ENCODE measurements at places on chromosomes 11 and 22. TPM values are rescaled to one million over a fixed set of nuclear protein-coding genes. Genes with fewer than 3 reads are reported as not detected.
A peak's percentile ranks its signal among the peaks of the same experiment; 100 is the strongest.

DNA sequence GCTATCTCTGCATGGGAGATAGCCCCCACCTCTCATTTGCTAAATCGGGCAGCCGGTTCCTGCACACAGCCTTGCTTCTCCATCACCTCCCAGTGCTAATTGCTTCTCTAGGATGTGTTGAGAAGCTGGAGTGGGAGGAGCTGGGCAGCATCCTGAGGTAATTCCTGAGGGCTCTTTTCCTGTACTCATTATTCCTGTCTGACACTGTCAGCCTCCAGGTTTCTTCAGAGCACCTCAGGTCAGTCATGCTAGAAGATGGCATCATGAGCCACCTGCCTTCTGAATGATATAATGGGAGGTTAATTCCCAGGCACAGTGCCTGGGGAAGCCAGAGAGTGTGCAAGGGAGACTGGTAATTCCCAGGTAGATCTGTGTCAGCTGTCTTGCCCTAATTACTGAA lies 133.0 kb downstream of the RAB38 start:
- H3K27ac ChIP-seq = no peak overlapping the region
- DNase-seq = no peak
- peaks cover 2% of the 10 kb centered on the region for H3K27me3 ChIP-seq
- H3K36me3 ChIP-seq = no peaks in the 10 kb centered on the region

DNA sequence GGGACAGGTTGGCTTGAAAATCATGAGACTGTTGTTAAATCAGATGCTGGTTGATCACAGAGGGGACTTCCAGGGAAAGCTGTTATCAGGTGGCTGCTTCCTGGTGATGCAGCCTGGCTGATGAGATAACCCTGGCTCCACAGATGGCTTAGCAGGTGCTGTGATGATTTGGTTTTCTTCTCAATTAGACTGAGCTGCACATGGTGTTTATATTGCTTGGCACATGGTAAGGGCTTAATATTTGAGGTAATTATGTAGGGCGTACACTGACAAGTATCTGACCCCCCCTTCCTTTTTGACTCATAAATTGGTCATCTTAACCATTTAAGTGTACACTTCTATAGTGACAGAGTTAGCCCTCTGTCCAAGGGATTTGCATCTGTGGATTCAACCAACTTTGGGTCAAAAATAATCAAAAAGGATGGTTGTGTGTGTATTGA lies 7.0 kb downstream of the RPS3 start:
- H3K27ac ChIP-seq = no peak overlapping the region
- no peaks in the 10 kb centered on the region for H3K27me3 ChIP-seq
- H3K4me3 ChIP-seq = no peak overlapping the region

DNA sequence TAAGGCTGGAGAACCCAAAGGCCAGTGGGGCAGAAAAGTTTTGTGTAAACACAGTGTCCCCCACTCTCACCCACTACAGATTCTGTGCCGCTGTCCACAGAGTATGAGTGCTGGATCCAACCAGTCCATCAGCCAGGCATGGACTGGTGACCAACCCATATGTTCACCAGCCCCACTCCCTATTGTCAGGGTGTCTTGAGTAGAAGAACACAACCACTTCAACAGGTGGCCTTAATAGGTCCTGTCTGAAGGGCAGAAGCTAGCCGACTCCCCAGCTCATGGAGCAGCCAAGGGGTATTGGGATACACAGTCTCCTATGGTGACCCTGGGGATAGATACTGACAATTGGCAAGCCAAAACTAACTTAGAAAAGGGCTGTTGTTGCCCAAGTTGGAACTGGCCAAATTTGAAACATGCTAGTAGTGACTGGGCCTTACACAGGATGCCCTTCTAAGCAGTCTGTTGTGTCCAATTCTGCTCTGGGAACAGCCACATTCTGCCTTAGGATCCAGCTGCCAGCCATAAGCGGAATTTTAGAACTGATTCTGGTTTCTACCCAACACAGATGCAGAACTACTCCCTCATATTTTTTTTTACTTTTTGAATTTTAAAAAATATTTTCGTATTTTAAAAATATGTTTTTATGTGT lies 19.8 kb upstream of the PGM2L1 start:
- H3K4me3 ChIP-seq = no peak overlapping the region
- H3K36me3 ChIP-seq = no peaks in the 10 kb centered on the region
- H3K4me1 ChIP-seq = no peaks in the 10 kb centered on the region
- H3K27me3 ChIP-seq = no peaks in the 10 kb centered on the region

DNA sequence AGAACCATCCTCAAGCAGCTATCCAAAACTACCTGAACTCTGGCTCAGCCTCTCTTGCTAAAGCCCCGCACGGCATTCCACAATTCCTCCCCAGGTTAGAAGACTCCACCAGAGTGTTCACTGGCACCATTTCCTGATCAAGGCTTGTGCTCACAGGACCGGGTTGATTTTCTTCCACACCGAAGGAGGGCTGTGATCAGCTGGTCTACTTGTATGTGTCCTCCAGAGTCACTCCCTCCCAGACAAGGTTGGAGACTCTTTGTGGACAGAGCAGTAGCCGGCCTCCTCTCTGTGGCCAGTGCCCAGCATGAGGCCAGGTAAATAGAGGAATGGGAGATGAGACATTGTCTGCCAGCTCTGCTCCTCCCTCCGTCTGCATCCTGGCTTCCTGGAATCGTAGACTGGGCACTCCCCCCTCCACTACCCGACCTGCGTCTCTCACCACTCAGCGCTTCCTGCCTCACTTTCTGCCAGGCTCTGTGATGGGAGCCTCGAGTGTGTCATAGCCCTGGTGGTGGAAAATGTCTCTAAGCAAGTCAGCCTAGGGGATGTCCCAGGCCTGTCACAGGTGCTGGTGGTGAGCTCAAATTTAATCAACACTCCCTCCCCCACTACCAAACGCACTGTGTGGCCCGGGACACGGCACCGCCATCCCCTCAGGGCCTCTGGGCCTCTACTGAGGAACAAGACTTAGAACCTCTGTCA lies 12.5 kb upstream of the TMPRSS6 start:
- peaks cover 54% of the 10 kb centered on the region for H3K4me1 ChIP-seq
- H3K4me3 ChIP-seq = peak overlapping the region; percentile 59
- peak overlapping the region; percentile 97 for H3K27ac ChIP-seq

GRCh38 chr11:60376601-60377000 lies 1.7 kb upstream of the MS4A7 start:
- no peak for DNase-seq
- H3K36me3 ChIP-seq = no peaks in the 10 kb centered on the region
- no peak overlapping the region for H3K4me3 ChIP-seq
- peaks cover 3% of the 10 kb centered on the region for H3K4me1 ChIP-seq
- H3K27me3 ChIP-seq = peaks cover 2% of the 10 kb centered on the region
- H3K27ac ChIP-seq = no peak overlapping the region

DNA sequence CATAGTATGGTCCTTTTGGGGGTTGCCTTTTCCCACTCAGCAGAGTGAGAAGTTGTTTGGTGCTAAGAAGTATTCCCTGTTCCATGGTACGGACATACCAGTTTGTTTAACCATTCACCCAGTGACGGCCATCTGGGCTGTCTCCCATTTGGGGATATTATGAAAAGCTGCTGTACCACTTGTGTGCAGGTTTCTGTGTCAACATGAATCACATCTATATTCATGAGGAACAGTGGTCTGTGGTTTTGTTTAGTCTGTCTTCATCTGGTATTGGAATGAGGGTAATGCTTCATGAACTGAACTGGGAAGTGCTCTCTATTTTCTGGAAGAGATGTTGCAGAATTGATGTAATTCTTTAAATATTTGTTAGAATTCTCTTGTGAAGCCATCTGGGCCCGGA lies 89.5 kb downstream of the TRMU start:
- no peak overlapping the region for H3K4me3 ChIP-seq
- no peak overlapping the region for H3K27ac ChIP-seq
- no peaks in the 10 kb centered on the region for H3K27me3 ChIP-seq
- H3K4me1 ChIP-seq = peaks cover 16% of the 10 kb centered on the region

DNA sequence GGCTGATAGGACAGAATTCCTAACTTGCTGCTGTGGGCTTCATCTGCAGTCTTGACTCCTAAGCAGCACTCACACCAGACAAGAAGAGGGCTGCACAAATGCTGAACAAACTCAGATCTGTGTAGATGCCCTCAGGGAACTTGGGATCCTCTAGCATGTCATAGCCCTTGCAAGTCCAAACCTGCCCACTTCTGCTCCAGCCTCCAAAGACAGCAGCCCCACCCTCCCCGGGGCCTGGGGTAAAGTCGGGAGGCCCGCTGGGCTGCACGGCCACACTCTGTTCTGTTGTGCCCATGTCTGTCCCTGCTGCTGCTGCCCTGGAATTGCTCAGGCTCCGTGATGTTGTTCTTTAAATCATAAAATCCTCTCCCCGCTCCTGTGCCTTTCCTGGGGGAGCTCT lies 28.3 kb downstream of the DRD2 start:
- H3K4me1 ChIP-seq = no peaks in the 10 kb centered on the region
- peaks cover 6% of the 10 kb centered on the region for H3K27me3 ChIP-seq
- no peak for DNase-seq
- no peak overlapping the region for H3K4me3 ChIP-seq

DNA sequence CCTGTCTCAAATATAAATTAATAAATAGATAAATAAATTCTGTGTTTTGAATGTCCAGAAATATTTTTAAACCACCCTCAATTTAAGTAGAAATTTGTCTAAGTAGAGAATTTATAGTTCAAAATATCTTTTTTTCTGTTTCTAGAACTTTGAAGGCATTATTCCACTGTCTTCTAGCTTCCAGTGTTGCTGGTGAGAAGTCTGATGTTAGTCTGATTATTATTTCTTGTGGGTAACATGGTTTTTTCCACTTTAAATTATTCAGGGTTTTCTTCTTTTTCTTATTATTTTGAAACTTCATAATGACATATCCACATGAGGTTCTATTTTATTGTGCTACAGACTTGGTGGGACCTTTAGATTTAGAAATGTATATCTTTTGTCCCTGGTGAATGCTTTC lies 46.4 kb upstream of the HEPHL1 start:
- H3K36me3 ChIP-seq = no peaks in the 10 kb centered on the region
- no peak overlapping the region for H3K4me3 ChIP-seq
- DNase-seq = no peak
- H3K4me1 ChIP-seq = no peaks in the 10 kb centered on the region
- H3K27me3 ChIP-seq = peaks cover 2% of the 10 kb centered on the region
- H3K27ac ChIP-seq = no peak overlapping the region

- peak overlapping the region; percentile 95 for H3K27ac ChIP-seq
- H3K27me3 ChIP-seq = peaks cover 9% of the 10 kb centered on the region
- no peak for DNase-seq
Measured at GRCh38 chr11:62880231-62880802, 379 bp upstream of the SLC3A2 start.

DNA sequence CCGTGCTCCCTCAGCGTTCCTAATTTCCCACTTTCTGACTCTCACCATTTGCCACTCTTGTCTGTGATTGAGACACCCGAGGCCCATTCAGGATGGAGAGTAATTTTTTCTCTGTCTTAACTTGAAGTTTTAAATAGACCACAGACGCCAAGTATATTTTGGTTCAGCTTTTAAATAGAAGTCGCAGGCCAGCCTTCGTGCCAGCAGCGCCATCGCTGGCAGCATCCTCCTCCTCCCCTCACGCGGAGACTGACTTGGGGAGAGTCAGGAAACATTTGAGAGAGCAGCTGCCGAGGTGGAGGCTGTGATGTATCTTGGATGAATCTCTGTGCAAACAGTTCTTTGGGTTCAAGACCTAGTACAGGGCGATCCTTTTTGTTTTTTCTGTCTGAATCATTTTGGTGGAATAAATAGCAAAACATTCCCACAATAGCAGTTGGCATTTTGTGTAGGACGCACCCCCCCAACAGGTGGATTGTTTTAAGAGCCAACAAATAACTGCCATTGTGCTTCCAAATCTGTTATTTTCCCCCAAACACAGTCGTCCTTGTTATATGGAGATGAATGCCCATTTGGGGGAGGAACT lies 889 bp upstream of the DMC1 start:
- DNase-seq = peak; percentile 9
- peaks cover 15% of the 10 kb centered on the region for H3K4me1 ChIP-seq
- H3K4me3 ChIP-seq = peak overlapping the region; percentile 94

- H3K4me3 ChIP-seq = no peak overlapping the region
- H3K27ac ChIP-seq = no peak overlapping the region
- peaks cover 2% of the 10 kb centered on the region for H3K27me3 ChIP-seq
- H3K36me3 ChIP-seq = no peaks in the 10 kb centered on the region
- H3K4me1 ChIP-seq = no peaks in the 10 kb centered on the region
Measured at GRCh38 chr11:9049959-9050358, 41.4 kb downstream of the SCUBE2 start.

GRCh38 chr11:76654298-76654851 lies 16.2 kb downstream of the LRRC32 start:
- no peak overlapping the region for H3K27ac ChIP-seq
- DNase-seq = no peak
- no peak overlapping the region for H3K4me3 ChIP-seq
- H3K27me3 ChIP-seq = peaks cover 2% of the 10 kb centered on the region
- no peaks in the 10 kb centered on the region for H3K4me1 ChIP-seq

GRCh38 chr22:32644252-32645100 lies 157.0 kb upstream of the TIMP3 start:
- peaks cover 4% of the 10 kb centered on the region for H3K27me3 ChIP-seq
- H3K36me3 ChIP-seq = no peaks in the 10 kb centered on the region
- peak; percentile 11 for DNase-seq
- H3K27ac ChIP-seq = peak overlapping the region; percentile 29
- peak overlapping the region; percentile 63 for H3K4me3 ChIP-seq
- peaks cover 16% of the 10 kb centered on the region for H3K4me1 ChIP-seq

- no peaks in the 10 kb centered on the region for H3K4me1 ChIP-seq
- DNase-seq = no peak
- H3K27ac ChIP-seq = no peak overlapping the region
- H3K36me3 ChIP-seq = no peaks in the 10 kb centered on the region
Measured at GRCh38 chr11:2093575-2094353, 45.4 kb downstream of the IGF2 start.

DNA sequence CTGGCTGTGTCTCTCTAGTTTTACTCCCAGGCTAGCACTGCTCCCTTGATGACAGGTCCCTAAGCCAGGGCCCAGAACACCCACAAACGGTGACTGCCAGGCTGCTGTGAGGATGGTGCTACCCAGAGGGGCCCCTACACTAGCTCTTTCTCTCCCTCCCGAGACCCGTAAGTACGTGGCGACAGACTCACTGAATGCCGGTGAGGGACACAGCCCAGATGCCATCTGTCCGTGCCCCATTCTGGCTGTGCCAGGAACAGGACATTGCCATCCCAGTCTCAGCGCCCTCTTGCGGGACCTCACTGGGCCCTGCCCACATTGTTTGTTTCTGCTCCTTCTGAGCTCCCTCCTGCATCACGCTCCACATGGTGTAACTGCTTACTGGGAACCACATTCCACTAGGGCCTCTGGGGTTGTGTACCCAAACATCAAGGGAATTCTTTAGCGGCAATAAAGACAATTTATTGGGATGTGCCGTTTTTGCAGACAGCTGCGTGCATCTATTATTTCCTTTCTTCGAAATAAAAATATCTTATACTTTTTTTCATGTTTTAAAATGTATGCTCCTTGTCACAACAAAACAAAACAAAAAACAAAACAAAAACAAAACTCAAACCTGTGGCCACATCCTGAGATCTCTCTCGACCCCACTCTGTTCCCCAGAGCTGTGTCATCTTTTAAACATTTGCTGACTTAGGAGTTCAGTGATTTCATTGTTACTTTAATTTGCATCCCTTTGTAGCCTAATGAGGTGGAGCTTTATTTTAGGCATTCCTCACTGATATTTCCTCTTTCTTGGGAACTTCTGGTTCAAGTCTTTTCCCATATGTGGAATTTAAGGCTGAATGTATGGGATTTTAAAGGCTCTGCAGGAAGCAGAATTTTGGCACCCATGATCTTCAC lies 4.4 kb upstream of the TPCN2 start:
- no peak overlapping the region for H3K27ac ChIP-seq
- no peaks in the 10 kb centered on the region for H3K36me3 ChIP-seq
- H3K27me3 ChIP-seq = peaks cover 7% of the 10 kb centered on the region
- no peak for DNase-seq

PVALB gene
- polyA plus RNA-seq = not detected

PYGM gene
- 1.1 TPM for polyA plus RNA-seq

HARBI1 gene
- polyA plus RNA-seq = 1.3 TPM

CNTF gene
- polyA plus RNA-seq = not detected

INPPL1 gene
- polyA plus RNA-seq = 3.5 TPM

TEX12 gene
- polyA plus RNA-seq = not detected

CCDC81 gene
- 0.13 TPM for polyA plus RNA-seq

SMDT1 gene
- 174 TPM for polyA plus RNA-seq

MS4A3 gene
- not detected for polyA plus RNA-seq

All from immature natural killer cell (primary cell).